CD4-positive, alpha-beta T cell treated with Interleukin-6 for 4 hours (primary cell): ENCODE measurements at places on chromosomes 7 and 10.

DNA sequence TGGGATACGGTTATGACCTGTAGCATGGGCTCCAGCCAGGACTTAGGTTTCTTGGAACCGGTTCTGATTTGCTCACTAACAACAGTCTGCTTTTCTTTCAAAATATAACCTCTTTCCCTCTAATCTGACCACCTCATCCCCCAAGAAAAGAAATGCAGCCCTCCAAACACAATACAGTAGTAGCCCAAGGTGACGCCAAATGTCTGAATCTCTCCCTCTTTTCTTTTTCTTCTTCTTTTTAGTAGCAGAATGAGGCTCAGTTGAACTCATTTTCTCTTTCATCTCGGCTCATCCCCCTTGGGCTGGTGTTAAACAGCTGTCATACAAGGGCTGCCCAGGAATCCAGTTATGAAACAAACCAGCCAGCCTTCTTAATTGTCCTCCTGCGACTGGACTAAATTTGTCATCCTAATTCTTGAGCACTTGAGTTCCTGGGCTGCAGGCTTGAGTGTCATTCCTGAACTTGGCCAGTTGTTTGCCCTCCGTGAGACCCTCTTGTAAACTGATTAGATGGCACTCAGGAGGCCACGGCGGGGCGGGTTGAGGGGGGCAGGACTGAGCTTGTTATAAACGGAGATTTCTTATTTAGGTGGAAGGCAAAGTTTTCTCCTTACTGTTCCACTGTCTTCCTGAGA is 94.8 kb downstream of the SORCS3 start:
- DNase-seq: no peak

DNA sequence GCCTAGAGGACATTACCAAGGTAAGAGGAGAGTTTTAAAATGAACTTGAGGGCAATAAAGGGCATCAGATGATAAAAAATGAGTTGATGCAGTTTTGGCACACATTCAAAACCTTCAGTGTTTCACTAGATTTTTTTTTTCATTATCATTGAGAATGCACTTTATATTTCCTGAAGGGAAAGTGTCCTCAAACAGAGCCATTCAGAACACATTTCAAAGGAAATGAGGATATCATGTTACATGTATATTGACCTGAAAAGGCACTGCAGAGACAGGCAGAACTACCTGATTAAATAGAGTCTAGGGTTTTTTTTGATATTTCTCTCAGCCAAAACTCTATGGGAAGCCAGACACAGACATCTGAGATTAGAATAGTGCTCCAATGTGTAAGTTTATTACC is 454.0 kb downstream of the NEBL start:
- DNase-seq: no peak

GRCh38 chr10:25297466-25297865 is 122.7 kb downstream of the GPR158 start:
- no peak for DNase-seq

DNA sequence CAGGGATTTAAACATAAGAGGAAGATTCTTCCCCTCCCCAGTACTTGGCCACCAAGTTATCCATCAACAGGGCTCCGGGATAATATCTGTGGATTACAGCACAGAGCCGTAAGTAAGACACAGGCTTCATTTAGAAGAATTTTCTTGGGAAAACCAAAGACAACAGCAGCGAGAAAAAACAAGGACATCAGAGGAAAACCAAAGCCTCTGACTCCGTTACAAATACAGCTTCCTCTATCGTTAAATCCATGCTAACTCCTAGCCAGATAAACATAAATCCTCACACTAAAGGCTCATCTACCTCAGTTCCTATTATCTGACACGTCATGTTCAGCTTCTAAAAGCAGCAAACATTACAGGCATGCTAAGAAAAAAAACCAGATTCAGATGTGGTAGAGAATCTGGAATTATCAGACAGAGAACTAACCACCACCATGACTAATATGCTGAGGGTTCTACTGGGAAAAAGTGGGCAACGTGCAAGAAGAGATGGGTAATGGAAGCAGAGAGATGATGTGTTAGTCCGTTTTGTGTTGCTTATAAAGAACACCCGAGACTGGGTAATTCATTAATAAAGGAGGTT is 48.4 kb downstream of the BRI3 start:
- DNase-seq: no peak

GRCh38 chr10:80167471-80168161 is 35.1 kb downstream of the PLAC9 start:
- no peak for DNase-seq

- no peak for DNase-seq
Measured at GRCh38 chr10:67088036-67088435, 162.2 kb downstream of the LRRTM3 start.

- no peak for DNase-seq
Measured at GRCh38 chr7:131221061-131221460, 106.6 kb upstream of the MKLN1 start.

DNA sequence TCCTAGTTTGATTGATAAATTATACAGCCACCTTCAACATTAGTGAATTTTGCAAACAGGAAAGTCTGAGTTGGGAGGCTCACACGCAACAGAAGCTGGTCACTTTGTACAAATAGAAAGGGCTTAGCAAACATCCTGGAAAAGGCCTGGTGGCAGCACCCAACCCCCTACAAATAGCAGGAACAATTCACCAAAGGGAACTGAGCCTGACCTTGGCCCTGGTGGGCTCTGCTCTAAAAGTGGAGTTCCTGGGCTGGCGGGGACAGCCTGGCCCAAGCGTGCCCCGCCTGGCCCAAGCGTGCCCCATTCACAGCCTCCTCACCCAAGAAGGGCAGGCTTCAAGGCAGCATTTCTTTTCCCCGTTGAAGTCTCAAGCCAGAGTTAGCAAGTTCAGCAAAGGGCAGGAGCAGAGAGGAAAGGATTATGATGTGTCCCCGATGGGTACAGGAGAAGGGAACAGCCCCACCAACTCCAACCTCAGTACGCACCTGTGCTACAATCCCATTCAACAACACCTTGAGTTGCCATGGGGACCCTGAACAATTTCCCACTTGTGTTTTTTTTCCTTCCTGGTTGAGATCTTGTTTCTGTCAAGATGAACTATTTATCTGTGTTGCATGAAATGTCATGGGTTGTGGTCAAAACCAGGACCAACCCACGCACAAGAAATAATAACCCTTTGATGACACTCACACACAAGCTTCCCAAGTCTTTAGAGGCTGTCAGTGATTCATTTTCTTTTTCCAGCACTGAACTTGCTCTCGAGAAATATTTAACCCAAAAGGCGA is 43.4 kb downstream of the RGS10 start:
- peak; percentile 48 for DNase-seq

DNA sequence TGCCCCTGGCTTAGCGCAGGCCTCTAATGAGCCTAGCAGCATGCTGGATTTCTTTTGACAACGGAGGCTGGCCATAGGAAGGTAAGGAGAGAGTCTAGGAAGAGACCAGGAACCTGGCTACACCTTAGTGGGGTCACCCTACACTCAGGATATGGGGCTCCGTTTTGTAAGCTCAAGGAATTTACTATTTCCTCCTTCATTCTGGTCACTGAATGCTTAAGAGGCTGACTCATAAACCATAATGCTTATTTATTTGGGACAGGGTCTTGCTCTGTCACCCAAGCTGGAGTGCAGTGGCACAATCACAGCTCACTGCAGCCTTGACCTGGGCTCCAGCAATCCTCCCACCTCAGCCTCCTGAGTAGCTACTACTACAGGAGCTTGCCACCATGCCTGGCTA is 38.4 kb downstream of the CARD11 start:
- DNase-seq: no peak

DNA sequence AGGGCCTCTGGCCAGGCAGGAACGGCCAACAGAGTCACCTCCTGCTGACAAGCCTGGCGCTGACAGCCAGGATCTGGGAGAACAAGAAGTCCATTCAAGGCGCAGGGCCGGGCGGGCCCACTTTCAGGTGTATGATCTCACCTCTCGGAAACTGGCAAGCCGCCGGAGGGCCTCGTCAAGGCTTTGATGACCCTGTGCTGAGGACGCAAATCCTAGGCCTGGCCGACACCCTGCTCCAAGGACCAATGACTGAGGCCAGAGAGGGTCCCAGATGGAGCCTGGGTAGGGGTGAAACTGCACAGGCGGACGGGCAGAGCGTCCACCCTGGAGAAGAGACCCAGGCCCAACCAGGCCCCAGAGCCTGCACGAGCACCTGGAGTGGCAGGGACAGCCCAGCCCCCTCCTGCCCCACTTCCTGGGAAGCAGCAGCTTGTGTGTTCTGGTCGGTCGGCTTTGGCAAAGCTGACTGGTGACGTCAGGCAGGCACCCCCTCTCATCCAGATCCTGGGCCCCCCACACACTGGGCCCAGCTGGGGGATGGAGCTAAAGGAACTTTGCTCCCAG is 30.6 kb downstream of the MYL10 start:
- DNase-seq: no peak

GRCh38 chr10:34292675-34293074 is 522.4 kb downstream of the PARD3 start:
- no peak for DNase-seq

GRCh38 chr7:17103170-17103569 is 195.3 kb upstream of the AHR start:
- DNase-seq: no peak

DNA sequence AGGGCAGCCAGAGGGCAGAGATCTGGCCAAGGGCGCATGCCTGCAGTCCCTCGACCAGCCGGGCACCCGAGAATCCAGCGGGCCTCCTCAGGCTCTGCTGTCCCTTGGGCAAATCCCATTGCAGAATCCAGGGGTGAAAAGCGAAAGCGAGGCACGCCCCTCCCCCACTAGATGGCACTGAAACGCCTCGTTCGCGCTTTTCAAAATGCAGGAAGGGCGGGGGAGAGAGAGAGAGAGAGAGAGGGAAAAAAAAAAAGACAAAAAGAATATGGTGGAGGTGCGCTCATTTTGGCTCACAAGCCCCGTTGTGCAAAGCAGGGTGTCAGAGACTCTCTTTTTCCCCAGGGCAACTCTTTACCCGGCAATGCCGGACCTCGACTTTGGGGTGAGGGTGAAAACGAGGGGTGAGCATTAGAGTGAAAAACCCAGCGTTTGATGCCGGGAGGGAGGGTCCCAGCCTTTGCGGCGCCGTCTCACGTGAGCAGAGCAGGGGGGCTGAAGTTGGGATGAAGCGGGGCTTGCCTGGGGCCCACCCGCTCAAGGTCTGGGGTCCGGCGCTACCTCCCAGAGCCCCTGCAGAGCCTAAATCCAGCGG is 2.5 kb upstream of the TMEM178B start:
- DNase-seq: peak; percentile 52

GRCh38 chr10:15730341-15730740 is 10.6 kb upstream of the ITGA8 start:
- DNase-seq: no peak

- no peak for DNase-seq
Measured at GRCh38 chr10:61778137-61778536, 115.4 kb downstream of the CABCOCO1 start.

DNA sequence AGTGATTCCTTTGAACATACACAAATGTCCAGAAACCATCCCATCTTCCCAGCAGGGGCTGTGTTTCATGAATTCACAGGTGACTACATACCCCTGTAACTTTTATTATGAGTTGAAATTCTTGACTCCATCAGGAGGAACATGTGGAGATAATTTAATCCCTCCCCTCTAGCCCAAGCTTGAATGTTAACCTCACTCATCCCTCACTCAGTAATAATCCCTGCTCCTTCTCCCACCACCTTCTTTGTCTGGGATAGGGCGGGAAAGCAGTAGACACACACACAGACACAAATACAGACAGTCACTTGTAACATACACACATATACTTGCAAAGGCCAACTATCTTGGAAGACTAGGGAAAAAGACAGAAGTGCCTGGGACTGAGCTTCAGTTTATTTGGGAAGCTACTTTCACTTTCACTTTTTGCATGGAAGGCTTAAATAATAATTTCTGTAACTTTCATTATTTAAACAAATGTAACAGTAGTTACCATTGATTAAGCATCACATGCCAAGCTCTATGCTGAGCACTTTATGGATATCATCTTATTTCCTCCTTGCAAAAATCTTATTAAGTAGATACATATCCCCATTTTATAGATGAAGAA is 7.3 kb downstream of the AASS start:
- no peak for DNase-seq

- no peak for DNase-seq
Measured at GRCh38 chr7:138944592-138944991, 36.6 kb downstream of the KIAA1549 start.

- DNase-seq: peak; percentile 42
Measured at GRCh38 chr7:33050535-33051318, 11.8 kb downstream of the NT5C3A start.

DNA sequence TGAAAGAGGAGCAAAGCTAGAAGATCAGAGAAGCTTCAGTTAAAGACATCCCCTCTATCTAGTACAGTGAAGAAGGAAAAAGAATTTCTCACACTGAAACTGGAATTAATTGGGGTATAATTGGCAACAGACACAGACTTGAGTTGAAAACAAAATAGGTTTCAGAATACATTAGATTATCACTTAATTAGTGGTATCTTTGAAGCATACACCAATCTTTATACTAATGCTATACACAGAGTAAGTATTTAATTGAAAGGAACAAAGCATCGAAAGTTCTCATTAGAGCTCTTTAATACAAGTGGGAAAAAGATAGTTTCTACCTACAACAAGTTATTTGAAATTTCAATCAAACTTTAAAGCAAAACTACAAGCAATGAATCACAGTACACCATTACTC is 128.2 kb downstream of the THSD7A start:
- DNase-seq: no peak

DNA sequence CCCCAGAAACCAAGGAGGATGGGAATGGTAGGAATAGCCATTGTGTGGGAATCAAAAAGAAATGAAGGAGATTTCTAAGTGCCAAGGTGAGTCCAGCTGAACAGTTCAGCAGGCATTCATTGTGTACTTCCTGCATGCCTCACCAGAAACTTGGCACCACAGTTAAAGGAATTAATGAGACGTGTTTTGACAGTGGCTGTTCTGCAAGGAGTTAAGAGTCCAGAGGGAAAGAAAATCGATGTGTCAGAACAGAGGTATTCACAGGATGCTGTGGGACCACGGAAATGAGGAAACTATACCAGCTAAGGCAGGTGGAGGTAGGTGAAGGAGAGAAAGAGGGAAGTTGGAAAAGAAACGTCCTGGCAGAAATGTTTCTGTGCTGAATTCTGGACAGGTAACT is 78.1 kb downstream of the PRKCQ start:
- no peak for DNase-seq

- DNase-seq: no peak
Measured at GRCh38 chr10:6470894-6471618, 109.0 kb downstream of the PRKCQ start.

DNA sequence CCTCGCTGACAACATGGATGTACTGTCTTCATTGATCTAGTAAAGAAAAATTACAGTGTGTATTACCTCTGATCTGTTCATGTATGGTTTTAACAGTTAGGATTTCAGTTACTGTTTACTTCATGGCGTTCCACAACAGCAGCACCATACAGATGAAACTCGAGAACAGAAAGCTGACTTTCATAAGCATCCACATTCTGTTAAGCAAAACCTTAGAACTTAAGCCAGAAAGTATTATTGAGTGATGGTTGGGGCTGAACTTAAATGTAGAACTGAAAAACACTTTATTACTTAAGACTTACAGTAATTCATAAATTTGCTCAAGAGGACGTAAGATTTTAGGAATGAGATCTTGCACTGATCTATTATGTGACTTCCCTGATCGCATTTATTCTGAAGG is 3.7 kb downstream of the MRPL32 start:
- no peak for DNase-seq
